ENCODE measurements at places on chromosomes 5 and 9. TPM values are rescaled to one million over a fixed set of nuclear protein-coding genes. Genes with fewer than 3 reads are reported as not detected.

DNA sequence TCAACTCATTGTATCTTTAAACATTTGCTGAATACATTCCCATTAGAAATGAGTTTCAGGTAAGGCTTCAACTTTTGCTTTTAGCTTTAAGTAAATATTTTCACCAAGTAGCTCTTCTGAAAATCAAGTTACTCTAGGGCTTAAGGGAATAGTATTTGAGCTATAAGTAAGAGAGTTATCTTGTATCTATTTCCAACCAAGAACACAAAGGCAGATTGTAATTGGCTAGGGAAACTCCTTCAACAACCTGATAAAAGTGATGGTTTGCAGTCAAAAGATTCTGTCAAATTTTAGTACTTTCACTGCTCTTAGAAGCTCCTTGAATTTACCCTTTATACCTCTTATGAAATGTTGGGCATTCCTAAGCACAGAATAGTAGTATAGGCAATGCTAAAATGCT is 13.0 kb downstream of the ELL2 start:
- H3K36me3 ChIP-seq: no peaks in the 10 kb centered on the region
- DNase-seq: no peak
- no peaks in the 10 kb centered on the region for H3K4me1 ChIP-seq
- no peak overlapping the region for H3K27ac ChIP-seq
- H3K27me3 ChIP-seq: no peaks in the 10 kb centered on the region
- H3K4me3 ChIP-seq: no peak overlapping the region

DNA sequence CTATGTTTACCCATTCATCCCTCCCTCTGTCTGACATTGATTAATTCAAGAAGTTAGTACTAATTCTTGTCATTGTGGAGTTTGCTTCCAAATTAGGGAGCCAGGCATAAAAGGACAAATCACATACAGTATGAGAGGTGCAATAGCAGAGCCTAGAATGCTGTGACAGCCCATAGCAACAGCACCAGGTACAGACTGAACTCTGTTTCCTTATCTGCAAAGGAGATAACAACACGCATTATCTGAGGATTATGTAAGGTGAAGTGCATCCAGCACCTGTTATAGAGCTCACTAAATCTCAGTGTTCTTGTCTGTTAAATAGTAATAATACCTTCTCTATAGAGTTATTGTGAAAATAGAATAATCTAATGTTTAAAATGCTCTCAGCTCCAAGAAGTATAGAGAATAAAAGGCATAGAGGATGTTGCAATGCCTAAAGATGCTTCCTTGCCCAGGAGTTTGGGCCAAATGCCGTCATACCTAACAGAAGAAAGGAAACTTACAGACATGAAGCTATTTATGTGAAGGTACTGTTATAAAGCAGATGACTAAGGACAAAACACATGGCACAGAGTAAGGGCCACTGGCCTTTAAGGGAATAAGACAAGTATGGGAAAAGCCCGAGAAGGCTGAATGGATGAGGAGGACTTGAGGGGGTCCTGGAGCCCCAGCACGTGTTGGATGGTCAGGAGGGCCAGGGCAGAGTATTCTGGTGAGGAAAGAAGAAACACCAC is 214.5 kb downstream of the ATP10B start:
- no peak overlapping the region for H3K27ac ChIP-seq
- DNase-seq: no peak
- no peaks in the 10 kb centered on the region for H3K27me3 ChIP-seq
- no peak overlapping the region for H3K4me3 ChIP-seq
- H3K36me3 ChIP-seq: no peaks in the 10 kb centered on the region

DNA sequence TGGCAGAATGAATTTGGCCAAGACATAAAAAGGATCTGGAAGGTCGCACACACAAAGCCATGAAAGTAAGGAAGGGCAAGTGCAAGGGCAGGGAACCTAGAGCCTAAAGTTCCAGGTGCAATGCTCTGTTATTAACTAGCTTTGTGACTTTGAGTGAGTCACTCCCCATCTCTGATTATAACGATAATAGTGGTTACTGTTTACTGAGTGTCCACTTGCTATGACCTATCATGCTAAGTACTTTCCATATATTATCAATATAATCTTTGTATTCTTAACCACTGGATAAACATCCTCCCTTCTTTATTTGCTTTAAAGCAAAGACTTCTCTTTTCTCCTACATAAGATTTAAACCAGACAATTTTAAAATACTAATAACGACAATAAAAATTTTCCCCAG is 504.6 kb upstream of the BRINP1 start:
- H3K4me3 ChIP-seq: no peak overlapping the region
- H3K27me3 ChIP-seq: no peaks in the 10 kb centered on the region
- DNase-seq: no peak

- H3K36me3 ChIP-seq: peaks cover 22% of the 10 kb centered on the region
- H3K27me3 ChIP-seq: no peaks in the 10 kb centered on the region
- H3K27ac ChIP-seq: no peak overlapping the region
- no peak for DNase-seq
- H3K4me3 ChIP-seq: no peak overlapping the region
- H3K4me1 ChIP-seq: peaks cover 7% of the 10 kb centered on the region
Measured at GRCh38 chr5:158727771-158728311, 371.9 kb downstream of the EBF1 start.

- H3K4me3 ChIP-seq: no peak overlapping the region
- no peaks in the 10 kb centered on the region for H3K4me1 ChIP-seq
- no peak for DNase-seq
- H3K27me3 ChIP-seq: no peaks in the 10 kb centered on the region
- no peaks in the 10 kb centered on the region for H3K36me3 ChIP-seq
Measured at GRCh38 chr5:8005416-8005815, 136.5 kb downstream of the MTRR start.

GRCh38 chr9:5817862-5818261 is 15.1 kb downstream of the ERMP1 start:
- no peak overlapping the region for H3K27ac ChIP-seq
- no peak for DNase-seq
- H3K27me3 ChIP-seq: no peaks in the 10 kb centered on the region
- H3K36me3 ChIP-seq: peaks cover 10% of the 10 kb centered on the region
- no peaks in the 10 kb centered on the region for H3K4me1 ChIP-seq
- no peak overlapping the region for H3K4me3 ChIP-seq

- no peaks in the 10 kb centered on the region for H3K27me3 ChIP-seq
- H3K27ac ChIP-seq: no peak overlapping the region
- H3K4me1 ChIP-seq: no peaks in the 10 kb centered on the region
- H3K4me3 ChIP-seq: no peak overlapping the region
- H3K36me3 ChIP-seq: no peaks in the 10 kb centered on the region
Measured at GRCh38 chr5:97986069-97986468, 787.4 kb upstream of the RGMB start.

DNA sequence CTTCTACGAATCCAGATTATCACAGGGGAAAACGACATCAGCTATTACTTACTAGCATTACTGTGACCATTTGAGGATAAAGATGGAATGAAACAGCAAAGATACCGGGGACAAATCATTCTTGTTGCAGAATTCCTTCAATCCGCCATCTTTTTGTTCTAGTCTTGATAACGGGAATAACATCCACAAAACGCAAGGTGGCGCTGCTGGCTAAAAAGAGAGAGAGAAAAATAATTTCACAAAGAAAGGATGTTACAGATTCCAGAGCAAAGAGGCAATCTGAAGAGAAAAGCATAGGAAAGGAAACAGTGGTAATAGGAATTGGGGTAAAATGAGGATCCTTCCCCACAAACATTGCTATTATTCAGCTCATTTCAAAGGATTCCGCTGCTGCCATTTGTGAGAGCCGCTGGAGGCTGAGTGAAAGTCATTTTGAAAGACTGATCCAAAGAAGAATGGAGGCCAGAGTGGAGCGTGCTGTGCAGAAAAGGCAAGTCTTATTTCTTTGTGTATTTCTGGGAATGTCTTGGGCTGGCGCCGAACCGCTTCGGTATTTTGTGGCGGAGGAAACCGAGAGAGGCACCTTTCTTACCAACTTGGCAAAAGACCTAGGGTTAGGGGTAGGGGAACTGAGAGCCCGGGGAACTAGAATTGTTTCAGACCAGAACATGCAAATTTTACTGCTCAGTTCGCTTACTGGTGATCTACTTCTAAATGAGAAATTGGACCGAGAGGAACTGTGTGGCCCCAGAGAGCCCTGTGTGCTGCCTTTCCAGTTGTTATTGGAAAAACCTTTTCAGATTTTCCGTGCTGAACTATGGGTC is at the start of gene PCDHB7:
PCDHB7 (plus strand) TSS at position 264 of the 824 bp plus-strand sequence; CDS start at position 456, 192 bp downstream.
- H3K4me3 ChIP-seq: no peak within 1 kb of the TSS
- H3K36me3 ChIP-seq: no peaks in the 10 kb centered on the region
- peaks cover 3% of the 10 kb centered on the region for H3K27me3 ChIP-seq
- H3K27ac ChIP-seq: no peak within 1 kb of the TSS

DNA sequence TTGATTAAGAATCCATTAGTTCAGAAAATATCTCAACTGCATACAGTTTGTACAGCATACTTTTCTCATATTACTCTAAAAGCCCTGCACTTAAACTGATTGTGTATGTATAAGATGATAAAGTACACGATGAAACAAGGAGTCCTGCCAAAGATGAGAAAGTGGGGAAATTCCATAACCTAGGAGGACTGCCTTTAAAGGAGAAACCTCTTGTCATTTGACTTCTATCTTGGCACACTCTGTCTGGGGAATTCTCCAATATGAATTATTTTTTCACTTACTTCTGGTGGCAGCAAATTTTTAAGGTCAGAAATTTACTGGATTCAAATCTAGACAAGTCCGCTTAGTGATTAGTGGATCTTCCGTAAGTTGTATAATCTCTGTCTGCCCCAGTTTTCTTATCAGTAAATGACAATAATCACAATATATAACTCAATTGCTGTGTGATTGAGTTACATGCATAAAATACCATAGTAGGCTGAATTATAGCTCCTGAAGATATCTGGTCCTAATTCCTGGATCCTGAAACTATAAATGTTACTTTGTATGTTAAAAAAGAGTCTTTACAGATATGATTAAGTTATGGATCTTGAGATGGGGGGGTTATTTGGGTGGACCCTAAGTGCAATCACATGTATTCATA is 17.0 kb upstream of the ISOC1 start:
- no peak for DNase-seq
- no peak overlapping the region for H3K27ac ChIP-seq
- H3K27me3 ChIP-seq: no peaks in the 10 kb centered on the region

GRCh38 chr9:77946969-77947620 is 84.5 kb downstream of the GNAQ start:
- peaks cover 17% of the 10 kb centered on the region for H3K4me1 ChIP-seq
- peak overlapping the region; percentile 50 for H3K4me3 ChIP-seq
- no peak for DNase-seq

DNA sequence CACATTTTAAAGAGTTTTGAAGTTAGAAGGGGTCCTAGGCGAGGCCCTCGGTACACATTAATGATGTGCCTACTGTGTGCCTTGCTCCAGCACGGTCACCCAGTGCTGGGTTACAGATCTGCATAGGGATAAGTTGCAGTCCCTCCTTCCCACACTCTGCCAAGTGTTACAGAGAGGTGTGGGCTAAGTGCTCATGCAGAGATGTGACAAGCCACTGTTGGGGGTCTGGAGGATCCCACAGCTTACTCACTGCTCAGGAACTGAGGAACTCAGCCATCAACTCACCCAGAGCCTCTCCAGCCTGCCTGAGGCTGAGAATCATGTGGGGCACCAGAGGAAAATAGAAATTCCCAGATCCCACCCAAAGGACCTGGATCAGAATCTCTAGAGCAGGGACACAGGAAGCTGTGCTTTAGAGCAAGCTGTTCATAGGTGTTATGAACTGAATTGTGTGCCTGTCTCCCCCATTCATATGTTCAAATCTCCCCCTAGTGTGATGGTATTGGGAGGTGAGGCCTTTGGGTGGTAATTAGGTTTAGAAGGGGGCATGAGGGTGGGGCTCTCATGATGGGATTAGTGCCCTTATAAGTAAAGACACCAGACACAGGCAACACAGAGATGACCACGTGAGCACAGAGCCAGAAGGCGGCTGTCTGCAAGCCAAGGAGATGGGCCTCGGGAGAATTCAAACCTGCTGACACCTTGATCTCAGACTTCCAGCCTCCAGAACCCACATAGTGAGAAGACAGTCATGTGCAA is 164.1 kb downstream of the HSD17B3 start:
- H3K27me3 ChIP-seq: no peaks in the 10 kb centered on the region
- no peak for DNase-seq
- peak overlapping the region; percentile 1 for H3K4me3 ChIP-seq
- no peaks in the 10 kb centered on the region for H3K36me3 ChIP-seq

GRCh38 chr5:114346181-114346580 is 15.7 kb upstream of the KCNN2 start:
- no peak overlapping the region for H3K4me3 ChIP-seq
- no peaks in the 10 kb centered on the region for H3K36me3 ChIP-seq
- no peaks in the 10 kb centered on the region for H3K27me3 ChIP-seq
- DNase-seq: no peak

- no peak for DNase-seq
- no peak overlapping the region for H3K4me3 ChIP-seq
- no peaks in the 10 kb centered on the region for H3K36me3 ChIP-seq
- H3K4me1 ChIP-seq: no peaks in the 10 kb centered on the region
Measured at GRCh38 chr5:45038366-45038987, 229.7 kb downstream of the MRPS30 start.

DNA sequence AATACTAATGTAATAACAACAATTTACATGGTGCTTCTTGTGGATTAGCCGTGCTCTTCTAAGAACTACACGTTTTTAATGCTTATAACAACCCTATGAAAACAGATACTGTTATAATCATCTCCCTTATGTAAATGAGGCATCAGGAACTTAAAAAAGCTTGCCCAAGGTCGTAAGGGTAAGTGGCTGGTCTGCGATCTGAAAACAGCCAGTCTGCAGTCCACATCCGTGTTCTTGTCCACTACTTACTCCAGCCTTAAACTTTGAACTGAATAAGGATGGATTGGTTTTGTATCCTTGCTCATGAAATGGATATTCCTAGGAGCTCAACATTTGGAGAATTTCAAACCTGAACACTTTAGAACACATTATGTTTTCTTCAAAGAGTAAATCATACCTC is 26.7 kb downstream of the PAM start:
- H3K27ac ChIP-seq: no peak overlapping the region
- DNase-seq: no peak
- H3K4me3 ChIP-seq: no peak overlapping the region
- H3K36me3 ChIP-seq: no peaks in the 10 kb centered on the region
- no peaks in the 10 kb centered on the region for H3K4me1 ChIP-seq
- no peaks in the 10 kb centered on the region for H3K27me3 ChIP-seq

- H3K27ac ChIP-seq: no peak overlapping the region
- no peaks in the 10 kb centered on the region for H3K27me3 ChIP-seq
- no peak overlapping the region for H3K4me3 ChIP-seq
- H3K36me3 ChIP-seq: peaks cover 35% of the 10 kb centered on the region
Measured at GRCh38 chr9:128375865-128376264, 4.7 kb downstream of the URM1 start.

GRCh38 chr5:178422400-178422775 is 167.8 kb downstream of the COL23A1 start:
- DNase-seq: no peak
- no peak overlapping the region for H3K27ac ChIP-seq
- no peaks in the 10 kb centered on the region for H3K4me1 ChIP-seq
- no peak overlapping the region for H3K4me3 ChIP-seq
- no peaks in the 10 kb centered on the region for H3K36me3 ChIP-seq

- no peak overlapping the region for H3K27ac ChIP-seq
- no peak for DNase-seq
- H3K4me3 ChIP-seq: no peak overlapping the region
- no peaks in the 10 kb centered on the region for H3K36me3 ChIP-seq
Measured at GRCh38 chr5:10303699-10304170, 4.0 kb downstream of the CMBL start.

GRCh38 chr5:95374061-95374460 is 17.1 kb upstream of the FAM81B start:
- no peak for DNase-seq
- H3K36me3 ChIP-seq: no peaks in the 10 kb centered on the region
- no peaks in the 10 kb centered on the region for H3K4me1 ChIP-seq
- H3K27me3 ChIP-seq: no peaks in the 10 kb centered on the region
- no peak overlapping the region for H3K4me3 ChIP-seq

LECT2 gene
- total RNA-seq: not detected

RNF180 gene
- total RNA-seq: not detected

CCIN gene
- not detected for total RNA-seq

CAMK4 gene
- total RNA-seq: 5.2 TPM

TMEM232 gene
- 6.1 TPM for total RNA-seq

PCDHA11 gene
- total RNA-seq: not detected

POLR1E gene
- 31.0 TPM for total RNA-seq

SLIT3 gene
- total RNA-seq: not detected

Data from B cell (primary cell).